Activated CD4-positive, alpha-beta T cell treated with anti-CD3 and anti-CD28 coated beads, Interleukin-2, amount 10 ng/mL, durations not matched to agents 24 days and 14 days (primary cell): ENCODE measurements at places on chromosomes 12 and 14.

DNA sequence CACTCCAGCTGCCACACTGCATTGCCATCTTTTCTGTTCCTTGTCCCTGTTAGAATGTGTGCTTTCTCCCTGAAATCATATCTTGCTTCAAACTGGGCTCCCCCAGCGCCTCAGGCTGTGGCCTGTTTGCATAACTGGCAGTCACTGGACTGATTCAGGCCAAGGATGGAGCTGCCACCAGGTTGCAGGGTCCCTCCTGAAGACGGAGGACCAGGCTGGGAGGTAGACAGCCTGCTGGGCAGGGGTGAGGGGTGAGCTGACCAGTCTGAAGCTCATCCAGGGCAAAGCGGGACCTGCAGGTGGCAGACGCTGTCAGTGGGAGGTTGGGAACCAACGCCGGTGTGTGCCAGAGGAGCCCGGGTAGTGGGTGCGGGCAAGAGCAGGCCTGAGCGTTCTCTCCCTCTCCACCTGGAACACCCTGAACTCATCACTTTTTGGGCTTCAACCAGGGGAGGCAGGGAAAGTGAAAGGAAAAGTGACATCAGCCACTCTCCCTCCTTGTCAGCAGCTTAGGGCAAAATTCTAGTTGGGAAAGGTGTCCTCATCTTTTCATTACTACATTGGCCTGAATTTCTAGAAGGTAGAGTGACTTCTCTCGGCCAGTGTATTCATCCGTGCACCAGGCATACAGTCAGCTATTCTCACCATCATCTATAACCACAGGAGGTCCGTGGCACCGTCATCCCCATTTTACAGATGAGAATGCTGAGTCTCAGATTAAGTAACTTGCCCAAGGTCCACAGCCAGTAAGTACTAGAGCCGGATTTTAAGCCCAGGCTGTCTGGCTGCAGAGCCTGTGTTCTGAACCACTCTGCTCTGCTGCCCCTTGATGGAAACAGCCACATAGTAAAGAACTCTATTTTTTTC, 219.1 kb downstream of the SLC41A2 start:
- peak overlapping the region; percentile 32 for H3K4me3 ChIP-seq
- H3K27me3 ChIP-seq = no peaks in the 10 kb centered on the region
- H3K36me3 ChIP-seq = peaks cover 11% of the 10 kb centered on the region
- peak overlapping the region; percentile 79 for H3K27ac ChIP-seq
- H3K4me1 ChIP-seq = peaks cover 77% of the 10 kb centered on the region

DNA sequence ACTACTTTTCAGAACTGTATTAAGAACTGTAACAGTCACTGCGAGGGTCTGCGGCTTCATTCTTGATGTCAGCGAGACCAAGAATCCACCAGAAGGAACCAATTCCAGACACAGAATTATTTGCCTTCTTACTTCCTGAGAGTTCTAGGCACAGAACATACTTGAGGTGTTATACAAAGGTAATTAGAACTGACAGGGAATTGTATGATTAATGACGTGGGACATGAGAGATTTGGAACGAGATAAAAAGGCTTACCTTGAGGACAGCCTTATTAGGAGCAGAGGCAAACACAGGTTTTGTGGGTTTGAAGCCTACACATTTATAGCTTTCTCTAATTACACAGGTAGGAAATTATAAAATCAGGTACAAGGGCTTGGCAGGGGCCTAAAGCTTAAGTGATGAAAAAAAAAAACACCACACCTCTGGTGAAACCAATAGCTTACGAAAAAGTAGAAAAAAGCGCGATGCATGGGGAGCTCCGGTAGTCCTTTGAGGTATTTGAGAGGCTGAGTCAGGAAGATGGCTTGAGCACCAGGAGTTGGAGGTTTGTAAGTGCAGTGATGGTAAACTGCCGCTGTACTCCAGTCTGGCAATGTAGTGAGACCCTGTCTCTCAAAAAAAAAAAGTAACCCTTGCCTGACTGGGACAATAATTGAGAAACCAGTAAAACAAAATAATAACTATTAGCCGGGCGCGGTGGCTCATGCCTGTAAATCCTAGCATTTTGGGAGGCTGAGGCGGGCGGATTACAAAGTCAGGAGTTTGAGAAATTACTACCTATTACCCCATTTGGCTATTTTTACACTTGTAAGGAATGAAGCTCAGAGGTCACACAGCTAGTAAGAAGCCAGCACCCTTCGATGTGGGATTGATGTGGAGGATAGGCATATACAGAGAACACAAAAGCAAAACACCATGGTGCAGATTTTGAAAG, 795 bp upstream of the ACOT2 start:
- H3K27me3 ChIP-seq = no peaks in the 10 kb centered on the region
- peak overlapping the region; percentile 93 for H3K4me3 ChIP-seq
- peak; percentile 65 for DNase-seq
- peak overlapping the region; percentile 98 for H3K27ac ChIP-seq
- H3K36me3 ChIP-seq = peaks cover 16% of the 10 kb centered on the region
- H3K4me1 ChIP-seq = peaks cover 31% of the 10 kb centered on the region

GRCh38 chr12:56374726-56375597, 12.3 kb upstream of the APOF start:
- no peak overlapping the region for H3K27ac ChIP-seq
- DNase-seq = no peak
- H3K36me3 ChIP-seq = no peaks in the 10 kb centered on the region
- no peak overlapping the region for H3K4me3 ChIP-seq

- H3K27ac ChIP-seq = no peak overlapping the region
- no peak overlapping the region for H3K4me3 ChIP-seq
- DNase-seq = no peak
- peaks cover 35% of the 10 kb centered on the region for H3K4me1 ChIP-seq
Measured at GRCh38 chr12:93762912-93763553, 85.9 kb downstream of the CRADD start.

DNA sequence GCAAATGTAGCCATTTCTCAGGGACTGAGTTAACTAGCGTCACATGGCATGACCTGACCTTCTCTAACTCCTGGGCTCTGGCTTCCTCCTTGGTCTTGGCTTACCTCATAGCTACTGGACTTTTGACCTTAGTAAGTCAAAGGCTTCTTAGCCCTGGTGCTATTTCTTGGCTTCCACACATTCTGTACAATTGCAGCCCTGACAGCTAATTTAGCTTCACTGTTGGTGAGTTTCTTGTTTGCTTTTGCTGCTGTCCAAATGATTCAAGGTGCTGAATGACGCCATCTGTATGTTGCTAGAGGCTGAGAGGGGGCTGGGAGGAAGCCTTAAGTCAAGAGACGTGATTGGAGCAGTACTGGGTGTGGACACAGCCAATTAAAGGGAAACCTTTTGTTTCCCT, 202.7 kb downstream of the PRKD1 start:
- H3K36me3 ChIP-seq = no peaks in the 10 kb centered on the region
- H3K27ac ChIP-seq = no peak overlapping the region
- DNase-seq = no peak
- no peak overlapping the region for H3K4me3 ChIP-seq
- no peaks in the 10 kb centered on the region for H3K4me1 ChIP-seq

DNA sequence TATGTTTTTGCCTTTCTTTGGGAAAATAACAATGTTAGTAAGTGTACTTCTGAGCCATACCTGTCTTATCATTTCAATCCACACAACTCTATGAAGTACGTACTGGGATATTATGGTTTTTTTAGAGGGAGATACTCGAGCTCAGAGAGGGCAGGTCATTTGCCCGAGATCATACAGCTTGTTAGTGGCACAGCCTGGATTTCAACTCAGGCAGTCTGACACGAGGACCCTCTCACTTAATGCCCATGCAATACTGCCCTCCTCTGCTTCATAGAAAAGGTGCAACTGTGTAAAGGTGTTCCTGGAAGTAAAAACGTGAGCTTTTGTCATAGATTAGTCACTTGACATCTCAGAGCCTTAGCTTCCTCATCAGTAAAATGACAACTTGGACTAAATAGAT, 128.0 kb downstream of the NDUFA12 start:
- H3K4me1 ChIP-seq = peaks cover 4% of the 10 kb centered on the region
- no peak overlapping the region for H3K27ac ChIP-seq
- DNase-seq = no peak
- no peak overlapping the region for H3K4me3 ChIP-seq

DNA sequence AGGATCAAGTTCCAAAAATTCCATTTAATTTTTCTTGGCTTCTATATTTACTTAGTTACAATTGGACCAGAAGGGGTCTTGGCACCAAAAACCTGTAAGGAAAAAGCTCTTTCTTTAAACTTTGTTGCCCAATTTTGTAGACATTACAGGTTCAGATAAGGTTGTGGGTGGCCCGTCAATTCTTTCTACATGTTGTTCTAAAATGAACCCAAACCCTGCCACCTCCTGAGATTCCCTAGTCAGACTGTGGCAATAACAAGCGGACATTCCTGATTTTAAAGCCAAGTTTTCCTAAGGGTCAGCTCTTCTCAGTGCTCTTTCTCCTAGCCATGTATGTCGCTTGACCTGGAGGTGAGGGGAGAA, 45.0 kb upstream of the GSG1 start:
- H3K4me1 ChIP-seq = peaks cover 10% of the 10 kb centered on the region
- H3K27me3 ChIP-seq = peaks cover 11% of the 10 kb centered on the region
- no peak overlapping the region for H3K4me3 ChIP-seq
- no peak for DNase-seq
- H3K27ac ChIP-seq = no peak overlapping the region
- H3K36me3 ChIP-seq = no peaks in the 10 kb centered on the region

- peak overlapping the region; percentile 99 for H3K27ac ChIP-seq
- peak overlapping the region; percentile 89 for H3K4me3 ChIP-seq
- no peaks in the 10 kb centered on the region for H3K27me3 ChIP-seq
Measured at GRCh38 chr14:77032844-77033621, 4.5 kb upstream of the IRF2BPL start.
